ENCODE measurements at places on chromosomes 13 and 19.

GRCh38 chr13:47474839-47475238, 526.2 kb downstream of the SUCLA2 start:
- no peak for DNase-seq

DNA sequence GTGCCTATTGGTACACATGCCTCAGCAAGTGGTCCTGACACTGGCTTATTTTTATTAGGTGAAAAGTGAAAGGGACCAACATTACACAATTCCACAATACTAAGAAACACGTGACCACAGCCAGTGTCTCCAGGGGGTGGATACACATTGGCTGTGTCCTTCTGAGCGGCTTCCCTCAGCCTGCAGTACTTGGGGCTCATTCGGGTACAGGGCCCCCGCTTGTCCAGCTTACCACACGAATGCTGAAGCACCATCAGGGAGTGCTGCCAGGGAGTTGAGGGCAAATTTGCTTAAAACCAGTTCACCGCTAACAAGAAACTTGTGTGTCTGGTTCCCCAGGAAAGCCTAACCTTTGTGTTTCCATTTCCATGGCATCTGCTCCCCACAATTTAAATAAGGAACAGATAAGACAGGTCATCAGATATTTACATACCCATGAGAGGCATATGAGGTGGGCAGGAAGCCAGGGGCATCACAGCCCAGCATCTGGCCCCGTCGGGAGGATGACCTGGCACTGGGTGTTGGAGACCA, 23.3 kb downstream of the PBX4 start:
- DNase-seq: peak; percentile 40

GRCh38 chr19:49858088-49858985, 7.4 kb downstream of the PTOV1 start:
- no peak for DNase-seq

DNA sequence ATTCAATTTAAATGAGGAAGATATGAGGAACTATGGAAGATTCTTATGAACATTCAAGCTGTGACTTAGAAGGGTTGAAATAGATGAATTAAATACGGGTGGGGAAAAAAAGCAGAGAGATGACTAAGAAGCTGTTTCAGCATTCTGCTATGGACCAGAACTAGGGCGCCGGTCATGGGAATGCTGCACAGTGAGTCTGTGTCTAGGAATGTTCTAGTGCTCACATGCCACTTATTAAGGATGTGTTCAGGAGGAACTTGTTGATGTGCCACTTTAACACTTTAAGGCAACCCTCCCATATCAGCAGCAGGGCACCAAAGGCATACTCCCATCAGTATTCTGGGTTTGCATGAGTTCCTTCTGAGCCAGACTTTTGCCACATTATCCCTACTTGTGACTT, 152.1 kb downstream of the POSTN start:
- peak; percentile 95 for DNase-seq
